Fibroblast of the aortic adventitia (primary cell): ENCODE measurements at places on chromosomes 16 and 17. TPM values are rescaled to one million over a fixed set of nuclear protein-coding genes. Genes with fewer than 3 reads are reported as not detected.
A peak's percentile ranks its signal among the peaks of the same experiment; 100 is the strongest.

LGALS9C gene
- total RNA-seq, result not detected in 2 replicates

IKZF3 gene
- not detected in 2 replicates for total RNA-seq

VPS35 gene
- 154 and 347 TPM in 2 replicates for total RNA-seq

AOC3 gene
- under 0.01 and 0.08 TPM in 2 replicates for total RNA-seq

STX1B gene
- total RNA-seq, result 2.1 and 2.3 TPM in 2 replicates

DNAH2 gene
- total RNA-seq, result under 0.01 TPM in 1 of 2 replicates, not detected in the other

SLC35B1 gene
- total RNA-seq, result 24.5 and 59.7 TPM in 2 replicates

SLC6A4 gene
- total RNA-seq, result 0.41 and 23.8 TPM in 2 replicates

DNA sequence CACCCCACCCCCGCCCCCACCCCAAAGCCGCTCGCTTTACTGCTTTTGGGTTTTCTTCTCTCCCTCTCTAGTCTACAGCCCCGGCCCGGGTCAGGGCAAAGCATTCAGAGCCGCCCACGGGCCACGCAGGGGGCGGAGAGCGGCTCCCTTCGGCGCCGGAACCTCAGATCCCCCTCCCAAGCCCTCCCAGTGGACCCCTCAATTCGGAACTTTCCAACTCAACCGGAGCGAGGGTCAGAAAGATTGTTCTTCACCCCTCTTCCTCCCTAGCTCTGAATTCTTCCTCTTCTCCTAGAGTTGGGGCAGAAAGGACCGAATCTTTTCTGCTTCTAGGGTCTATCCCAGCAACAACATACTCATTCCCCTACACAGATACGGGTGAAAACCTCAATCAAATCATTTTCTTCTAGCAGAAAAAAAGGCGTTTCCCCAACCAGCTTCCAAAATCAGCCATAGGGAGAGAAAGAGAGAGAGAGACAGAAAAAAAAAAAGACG is 1.0 kb downstream of the HOXB2 start:
- peak; percentile 72 for DNase-seq

DNA sequence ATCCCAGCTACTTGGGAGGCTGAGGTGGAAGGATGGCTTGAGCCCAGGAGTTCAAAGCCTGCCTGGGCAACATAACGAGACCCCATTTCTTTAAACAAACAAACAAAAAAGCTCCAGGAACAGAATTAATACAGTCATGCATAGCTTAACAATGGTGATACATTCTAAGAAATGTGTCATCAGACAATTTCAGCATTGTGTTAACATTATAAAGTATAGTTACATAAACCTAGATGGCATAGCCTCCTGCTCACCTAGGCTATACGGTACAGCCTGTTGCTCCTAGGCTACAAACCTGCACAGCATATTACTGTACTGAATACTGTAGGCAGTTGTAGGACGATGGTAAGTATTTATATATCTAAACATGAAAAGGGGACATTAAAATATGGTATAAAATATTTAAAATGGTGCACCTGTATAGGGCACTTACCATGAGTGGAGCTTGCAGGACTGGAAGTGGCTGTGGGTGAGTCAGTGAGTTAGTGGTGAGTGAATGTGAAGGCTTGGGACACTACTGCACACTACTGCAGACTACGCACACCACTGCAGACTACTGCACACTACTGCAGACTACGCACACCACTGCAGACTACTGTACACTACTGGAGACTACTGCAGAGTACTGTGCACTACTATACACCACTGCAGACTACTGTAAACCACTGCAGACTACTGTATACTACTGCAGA is 74.6 kb downstream of the TMC6 start:
- DNase-seq, result no peak

GRCh38 chr17:45334701-45335677 is 18.2 kb upstream of the MAP3K14 start:
- DNase-seq, result no peak

DNA sequence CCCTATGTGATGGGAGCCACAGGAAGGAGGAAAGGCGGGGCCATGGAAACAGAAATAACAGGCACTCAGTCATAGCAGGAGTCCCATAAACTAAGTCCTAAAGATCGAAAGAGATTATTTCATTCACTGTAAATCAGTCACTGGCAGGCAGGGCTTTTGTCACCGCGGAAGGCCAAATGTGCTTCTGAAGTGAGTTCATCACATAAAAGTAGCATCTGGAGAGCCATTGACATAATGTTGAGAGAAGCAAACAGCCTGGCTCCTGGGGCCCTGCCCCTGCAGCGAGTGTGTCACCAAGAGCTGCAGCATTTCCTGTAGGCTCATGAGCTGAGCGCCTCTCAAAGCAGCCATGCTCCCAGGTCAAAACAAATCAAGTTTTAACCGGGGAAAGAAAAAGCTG is 476.2 kb downstream of the HAPSTR1 start:
- DNase-seq, result no peak

- peak; percentile 52 for DNase-seq
Measured at GRCh38 chr17:65743308-65743655, 181.8 kb upstream of the AXIN2 start.

DNA sequence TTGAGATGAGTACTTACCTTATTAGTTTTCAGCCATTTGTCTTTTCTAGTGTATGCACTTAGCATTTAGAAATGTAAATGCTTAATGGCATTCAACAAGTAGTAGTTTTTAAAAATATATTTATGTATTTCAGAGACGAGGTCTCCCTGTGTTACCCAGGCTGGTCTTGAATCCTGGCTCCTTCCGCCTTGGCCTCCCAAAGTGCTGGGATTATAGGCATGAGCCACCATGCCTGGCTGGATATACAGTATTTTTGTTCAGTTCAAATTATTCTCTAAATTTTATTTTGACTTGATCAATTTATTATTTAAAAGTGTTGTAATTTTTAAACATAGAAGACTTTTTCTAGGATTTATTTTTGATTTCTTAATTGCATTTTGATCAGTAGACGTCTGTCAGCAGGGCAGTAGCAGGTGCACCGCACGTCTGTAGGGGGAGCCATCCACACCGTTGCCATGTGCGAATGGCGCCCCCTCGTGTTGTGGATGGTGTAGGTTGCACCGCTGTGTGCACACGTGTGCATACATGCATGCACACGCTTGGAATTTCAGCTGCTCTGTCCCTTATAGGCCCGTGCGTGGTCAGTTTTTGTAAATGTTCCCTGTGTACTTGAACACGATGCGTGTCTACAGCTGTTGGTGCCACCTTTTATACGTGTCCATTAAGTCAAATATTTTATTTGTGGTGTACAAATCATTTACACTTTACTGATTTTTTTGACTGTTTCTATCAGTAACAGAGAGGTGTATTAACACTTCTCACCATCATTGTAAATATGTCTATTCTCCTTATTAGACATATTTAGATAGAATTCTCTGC is 30.6 kb downstream of the RPTOR start:
- DNase-seq, result peak; percentile 86

- DNase-seq, result peak; percentile 81
Measured at GRCh38 chr16:53465606-53466280, 31.5 kb downstream of the RBL2 start.

- DNase-seq, result no peak
Measured at GRCh38 chr16:66387817-66388332, 21.4 kb downstream of the CDH5 start.

DNA sequence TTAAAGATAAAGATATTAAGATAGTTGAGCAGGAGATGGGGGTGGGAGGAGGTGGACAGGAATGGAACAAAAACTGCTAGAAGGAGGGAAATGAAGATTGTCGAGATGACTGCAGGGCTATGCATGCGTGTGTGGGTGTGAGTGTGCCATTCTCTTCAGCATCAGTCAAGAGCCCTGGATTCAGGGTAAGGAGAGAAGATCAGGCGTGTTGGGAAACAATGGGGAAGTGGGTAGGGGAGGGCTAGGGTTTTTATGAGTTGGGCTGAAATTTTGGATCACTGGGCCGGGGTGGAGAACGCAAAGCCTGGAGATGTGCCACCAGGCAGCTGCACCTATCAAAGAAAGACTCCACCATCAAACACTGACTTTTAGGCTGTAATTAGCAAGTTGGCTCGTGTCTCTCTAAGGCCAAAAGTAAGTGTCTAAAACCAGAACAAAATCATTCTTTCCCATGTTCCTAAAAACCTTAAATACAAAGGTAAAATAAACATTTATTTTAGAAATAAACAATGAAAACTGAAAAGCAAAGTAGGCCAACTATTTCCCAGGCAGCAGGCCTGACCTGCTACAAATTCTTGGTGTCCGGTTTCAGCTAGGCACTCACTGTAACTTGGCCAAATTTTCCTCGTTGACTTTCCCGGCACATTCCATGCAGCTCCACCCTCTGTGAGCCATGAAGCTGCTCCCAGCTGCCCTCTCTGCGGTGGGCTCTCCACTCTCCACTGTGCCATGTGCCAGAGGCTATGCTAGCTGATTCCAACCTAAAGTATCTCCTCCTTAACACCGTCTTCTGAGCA is 4.2 kb downstream of the CDRT4 start:
- DNase-seq, result peak; percentile 90
